ENCODE measurements at places on chromosomes 1 and 21.
A peak's percentile ranks its signal among the peaks of the same experiment; 100 is the strongest.

DNA sequence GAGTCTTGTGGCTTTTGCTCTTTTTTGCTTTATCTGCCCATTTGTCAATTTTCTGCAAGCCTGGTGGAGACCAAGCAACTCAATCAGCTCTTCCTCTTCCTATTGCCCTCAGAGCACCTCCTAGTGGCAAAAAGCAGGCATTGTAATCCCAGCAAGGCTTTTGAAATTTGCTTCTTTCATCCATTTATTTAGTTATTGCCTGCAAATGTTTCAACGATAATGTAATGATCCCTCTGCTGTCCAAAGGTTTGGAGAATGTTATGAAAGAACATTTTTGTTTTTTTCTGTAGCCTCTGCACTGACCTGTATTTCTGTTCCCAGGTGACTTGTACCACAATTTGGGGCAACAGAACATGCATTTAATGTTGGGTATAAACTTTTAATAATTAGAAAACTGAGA is 127.8 kb downstream of the GABPA start:
- no peak for DNase-seq

DNA sequence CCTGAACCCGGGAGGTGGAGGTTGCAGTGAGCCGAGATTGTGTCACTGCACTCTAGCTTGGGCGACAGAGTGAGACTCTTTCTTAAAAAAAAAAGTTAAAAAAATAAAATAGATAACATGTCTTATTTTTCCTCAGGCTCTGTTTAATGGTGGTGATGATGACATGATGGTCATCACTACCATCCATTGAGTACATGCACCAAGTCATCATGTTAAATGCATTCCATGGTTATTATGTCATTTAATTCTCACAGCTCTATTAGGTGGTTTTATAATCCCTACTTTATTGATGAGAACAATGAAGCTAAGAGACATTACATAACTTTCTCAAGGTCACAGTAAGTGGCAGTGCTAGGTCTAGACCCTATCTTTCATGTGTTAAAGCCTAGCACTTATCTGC is 34.4 kb upstream of the MAB21L3 start:
- no peak for DNase-seq

DNA sequence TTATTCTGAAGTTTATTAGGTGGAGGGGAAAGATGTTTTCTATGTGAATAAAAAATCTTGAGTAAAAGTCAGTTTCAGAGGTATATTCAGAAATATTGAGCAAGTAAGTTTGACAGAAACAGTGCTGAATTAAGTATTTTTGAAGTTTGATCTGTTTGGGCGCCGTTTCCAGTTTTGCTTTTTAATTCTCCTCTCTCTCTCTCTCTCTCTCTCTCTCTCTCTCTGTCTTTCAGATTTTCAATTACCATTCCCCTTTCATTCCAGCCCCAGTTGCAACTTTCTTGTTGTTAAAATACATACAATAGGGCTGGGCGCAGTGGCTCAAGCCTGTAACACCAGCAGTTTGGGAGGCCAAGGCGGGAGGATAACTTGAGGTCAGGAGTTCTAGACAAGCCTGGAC is 24.0 kb downstream of the ADGRL2 start:
- DNase-seq, result no peak

DNA sequence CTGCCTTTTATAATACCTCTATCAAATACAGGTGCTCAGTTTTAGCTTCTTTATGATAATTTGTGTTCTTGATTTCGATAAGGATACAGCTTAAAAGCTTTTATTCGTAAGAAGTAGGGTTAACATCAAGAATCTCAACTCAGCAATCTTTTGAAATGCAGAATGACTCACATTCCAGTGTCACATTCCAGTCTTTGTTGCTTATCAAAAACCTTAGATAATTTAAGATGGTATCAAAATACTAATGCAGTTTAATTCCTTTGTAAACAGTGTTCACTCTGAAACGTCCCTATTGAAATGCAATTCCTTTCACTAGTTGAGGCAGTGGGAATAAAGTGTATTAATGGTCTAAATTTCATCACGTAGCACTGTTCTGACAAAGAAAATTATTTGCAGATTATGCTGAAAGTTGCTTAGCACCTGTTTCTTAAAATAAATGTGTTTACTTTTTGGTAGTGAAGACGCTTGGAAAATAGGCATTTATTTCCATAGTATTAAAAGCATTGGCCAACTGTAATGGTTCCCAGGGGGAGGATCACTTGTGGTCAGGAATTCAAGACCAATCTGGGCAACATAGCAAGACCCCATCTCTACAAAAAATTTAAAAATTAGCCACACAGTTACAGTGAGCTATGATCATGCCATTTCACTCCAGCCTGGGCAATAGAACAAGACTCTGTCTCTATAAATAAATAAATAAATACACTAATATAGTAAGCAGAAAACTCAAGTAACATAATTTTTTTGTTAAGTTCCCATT is 10.1 kb upstream of the CNN3 start:
- DNase-seq, result no peak

GRCh38 chr1:117318011-117318410 is 49.2 kb upstream of the MAN1A2 start:
- DNase-seq, result no peak

GRCh38 chr1:183699616-183700160 is 46.6 kb upstream of the APOBEC4 start:
- DNase-seq, result no peak

GRCh38 chr1:151909167-151910149 is at the start of gene THEM4:
Gene THEM4, minus strand, starts transcription at chr1:151909511. Its CDS starts 53 bp downstream, at chr1:151909458.
- DNase-seq, result peak; percentile 83

DNA sequence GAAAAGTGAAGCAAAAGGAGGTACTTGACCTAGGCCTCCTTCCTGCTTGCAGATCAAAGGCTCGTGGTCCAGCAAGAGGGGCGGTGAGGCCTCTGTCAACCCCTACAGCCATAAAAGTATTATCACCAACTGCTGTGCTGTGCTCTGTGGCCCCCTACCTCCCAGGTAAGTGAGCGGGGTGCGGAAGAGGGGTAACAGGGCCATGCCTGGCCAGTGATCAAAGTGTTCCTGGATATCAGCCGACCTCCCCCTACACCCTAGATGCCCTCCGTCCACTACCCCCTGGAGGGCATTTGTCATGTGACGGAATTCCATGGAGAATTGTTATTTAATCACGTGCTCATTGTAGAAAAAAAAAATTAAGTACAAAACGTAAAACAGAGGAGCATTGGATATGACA is 10.2 kb upstream of the SFN start:
- DNase-seq, result no peak

- no peak for DNase-seq
Measured at GRCh38 chr1:9822897-9823692, 670 bp downstream of the CLSTN1 start.

GRCh38 chr1:183070923-183071618 is 47.9 kb downstream of the LAMC1 start:
- no peak for DNase-seq

- DNase-seq, result no peak
Measured at GRCh38 chr1:44312399-44313196, 42.5 kb downstream of the ERI3 start.

DNA sequence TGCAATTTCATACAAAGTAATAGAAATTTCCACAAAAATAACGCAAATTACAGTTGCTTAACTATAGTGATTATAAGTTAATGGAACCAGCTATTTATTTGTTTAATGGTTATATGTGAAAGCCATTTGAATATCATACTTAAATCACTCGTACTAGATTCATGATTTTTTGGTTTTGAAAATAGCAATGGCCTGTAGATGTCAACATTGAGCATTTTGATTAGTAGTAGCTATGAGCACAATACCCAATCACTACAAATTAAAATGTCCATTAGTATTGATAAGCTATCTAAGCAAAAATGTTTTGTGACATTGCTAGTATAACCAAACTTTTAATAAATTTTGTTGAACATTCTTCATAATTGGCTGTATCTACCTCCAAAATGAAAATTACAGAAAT is 10.0 kb downstream of the COL24A1 start:
- no peak for DNase-seq

DNA sequence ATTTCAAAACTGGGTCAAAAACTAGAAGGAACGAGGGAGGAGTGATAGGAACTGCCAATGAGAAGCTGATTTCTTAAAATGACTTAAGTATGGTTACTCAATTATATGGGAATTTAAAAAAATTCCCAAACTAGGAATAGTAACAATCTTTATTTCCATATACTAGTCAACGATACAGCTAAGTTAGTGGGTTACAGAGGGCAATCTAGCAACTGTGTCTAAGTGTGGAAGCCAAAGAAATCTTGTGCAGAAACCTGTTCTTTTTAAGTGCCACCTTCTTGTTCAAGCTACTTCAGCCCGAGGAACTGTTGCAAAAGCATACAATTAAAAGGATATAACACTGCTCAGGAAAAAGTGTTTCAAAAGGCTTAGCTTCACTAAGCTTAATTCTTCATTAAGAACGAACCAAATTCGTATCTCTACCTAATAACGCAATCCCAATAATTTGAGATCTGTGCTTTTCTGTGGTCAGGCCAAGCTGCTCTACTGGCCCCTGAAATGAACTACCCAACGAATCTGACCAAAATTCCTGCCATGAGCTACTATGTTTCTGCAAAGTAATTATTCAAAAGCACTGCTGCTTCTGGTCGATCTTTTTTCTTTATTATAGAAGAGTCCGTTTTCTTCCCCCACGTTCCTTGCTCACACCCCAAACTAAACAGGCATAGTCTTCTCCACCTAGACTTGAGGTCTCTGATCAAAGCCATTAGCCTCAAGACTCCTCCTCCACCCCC is 1.8 kb downstream of the USP24 start:
- DNase-seq, result no peak

DNA sequence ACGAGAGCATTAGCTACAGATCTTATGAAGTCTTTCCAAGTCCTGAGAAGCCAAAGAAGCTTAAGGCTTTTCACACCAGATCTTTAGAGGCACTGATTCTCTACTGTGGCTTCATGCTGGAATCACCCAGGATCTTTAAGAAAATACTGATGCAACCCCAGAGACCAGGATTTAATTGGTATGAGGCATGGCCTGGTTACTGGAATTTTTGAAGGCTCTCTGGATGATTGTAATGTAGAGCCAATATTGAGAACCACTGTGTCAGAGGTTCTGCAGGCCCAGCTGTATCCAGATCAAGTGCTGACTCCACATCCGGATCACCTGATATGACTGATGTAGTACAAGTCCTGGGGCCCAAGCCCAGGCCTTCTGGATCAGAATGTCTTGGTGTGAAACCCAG is 105.7 kb downstream of the PLPPR5 start:
- DNase-seq, result no peak

DNA sequence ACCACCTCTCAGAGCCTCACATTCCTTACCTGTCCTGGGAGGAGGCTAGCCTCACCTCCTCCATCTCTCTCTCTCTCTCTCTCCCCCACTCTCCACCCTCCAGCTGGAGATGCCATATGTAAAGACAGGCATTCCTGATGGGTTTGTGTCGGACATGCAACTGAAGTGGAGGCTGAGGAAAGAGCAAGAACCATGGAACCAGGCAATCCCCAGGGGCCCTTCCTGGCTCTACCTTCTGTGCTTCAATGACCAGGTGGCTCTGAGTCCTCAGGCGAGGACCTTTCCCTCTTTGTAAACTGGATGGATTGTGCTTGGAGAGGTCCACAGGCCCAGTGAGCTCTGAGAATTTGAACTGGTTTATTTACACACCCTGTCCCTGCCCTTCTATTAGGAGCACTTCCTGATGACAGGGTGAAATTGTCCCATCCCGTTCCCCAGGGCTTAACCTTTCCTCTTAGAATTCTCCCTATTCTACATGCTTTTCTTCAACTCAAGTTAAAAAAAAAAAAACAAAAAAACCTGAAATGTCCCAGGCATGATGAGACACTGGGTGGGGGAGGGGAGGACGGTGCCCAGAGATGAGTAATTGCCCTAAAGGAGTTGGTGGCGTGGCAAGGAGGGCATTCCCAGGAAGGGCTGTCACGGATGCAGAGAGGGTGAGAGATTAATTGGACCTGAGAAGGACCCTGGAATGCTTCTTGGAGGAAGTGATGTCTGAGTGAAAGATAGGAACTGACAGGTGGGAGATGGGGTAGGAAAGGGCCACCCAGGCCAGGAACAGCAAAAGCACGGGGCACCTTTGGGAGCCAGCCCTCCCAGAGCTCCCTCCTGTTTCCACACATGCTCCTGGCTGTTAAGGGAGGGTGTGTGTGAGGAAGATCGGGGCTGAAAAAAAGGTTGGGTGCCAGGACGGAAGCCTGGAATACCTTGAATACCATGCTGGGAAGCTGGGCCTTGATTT is 50.2 kb upstream of the WASF2 start:
- no peak for DNase-seq

DNA sequence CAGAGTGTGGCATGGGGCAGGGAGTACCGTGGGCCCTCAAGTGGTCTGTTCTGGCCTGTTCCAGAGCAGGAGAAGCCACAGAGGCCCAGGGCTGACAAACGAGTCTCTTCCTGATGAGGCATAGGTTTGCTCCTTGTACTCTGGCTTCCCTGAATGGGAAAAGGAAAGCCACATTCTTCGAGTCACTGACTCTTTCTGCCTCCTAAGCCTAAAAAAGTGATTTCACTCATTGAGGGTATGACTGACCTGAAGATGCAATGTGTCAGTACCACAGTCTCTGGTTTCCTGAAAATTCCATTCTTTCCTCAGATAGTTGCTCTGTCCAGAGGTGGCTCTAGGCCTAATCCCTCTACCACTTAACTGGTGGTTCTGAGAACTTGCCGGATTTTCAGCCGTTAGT is 92.3 kb downstream of the KCNN3 start:
- DNase-seq, result no peak

GRCh38 chr1:110606657-110607535 is 738 bp upstream of the KCNA2 start:
- no peak for DNase-seq

DNA sequence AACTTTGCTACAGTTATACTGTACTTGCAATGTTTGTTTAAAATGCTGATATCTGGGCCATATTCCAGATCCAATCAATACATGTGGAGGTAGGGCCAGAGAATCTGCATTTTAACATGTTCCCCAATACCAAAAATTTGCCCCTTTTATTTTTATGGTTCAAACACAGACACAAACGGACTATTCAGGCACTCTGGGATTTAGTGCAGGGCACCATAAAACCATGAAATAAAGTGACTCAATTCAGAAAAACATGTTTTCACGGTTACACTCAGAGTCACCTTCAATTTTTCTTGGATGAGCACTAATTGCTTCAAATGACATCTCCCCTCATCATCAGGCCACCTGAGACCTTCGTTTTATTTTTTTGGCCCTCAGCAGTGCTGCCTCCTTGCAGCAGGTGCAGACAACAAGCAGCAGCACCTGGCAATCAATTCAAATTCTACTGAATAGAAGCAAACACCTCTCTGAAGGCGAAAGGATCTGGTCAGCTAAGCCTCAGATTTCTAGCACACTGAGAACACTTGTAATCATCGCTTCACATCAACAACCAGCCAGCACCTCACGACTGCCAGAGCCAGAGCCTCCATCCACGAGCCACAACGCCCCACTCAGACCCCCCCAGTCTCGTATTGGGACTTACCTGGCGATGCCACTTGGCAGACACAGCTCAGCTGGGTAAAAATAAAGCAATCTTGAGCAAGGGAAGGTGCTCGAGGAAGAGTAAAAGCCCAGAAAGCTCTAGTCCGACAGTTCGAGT is 1.1 kb downstream of the ERO1B start:
- no peak for DNase-seq

GRCh38 chr1:92964998-92965397 is 3.7 kb upstream of the DIPK1A start:
- no peak for DNase-seq

GRCh38 chr1:22376546-22376945 is 75.1 kb upstream of the ZBTB40 start:
- no peak for DNase-seq

GRCh38 chr1:247077876-247078257 is 744 bp downstream of the ZNF670 start:
- DNase-seq, result no peak

GRCh38 chr1:80892539-80892938 is 908.2 kb upstream of the ADGRL2 start:
- no peak for DNase-seq

All from stimulated activated CD8-positive, alpha-beta memory T cell treated with anti-CD3 and anti-CD28 coated beads, Interleukin-15, amount 100 ng/mL, for 4 hours (primary cell).